EH (cell line): ENCODE measurements at places on chromosomes 1 and 21.

- DNase-seq: no peak
These were observed 533 bp upstream of the RGL1 start for GRCh38 chr1:183804387-183804786.

GRCh38 chr1:159991513-159991912 lies 37.5 kb upstream of the SLAMF9 start:
- DNase-seq: peak; percentile 18

GRCh38 chr1:160801836-160802580 lies 6.0 kb downstream of the LY9 start:
- DNase-seq: no peak

GRCh38 chr21:28910280-28910887 lies 82.3 kb downstream of the LTN1 start:
- no peak for DNase-seq

DNA sequence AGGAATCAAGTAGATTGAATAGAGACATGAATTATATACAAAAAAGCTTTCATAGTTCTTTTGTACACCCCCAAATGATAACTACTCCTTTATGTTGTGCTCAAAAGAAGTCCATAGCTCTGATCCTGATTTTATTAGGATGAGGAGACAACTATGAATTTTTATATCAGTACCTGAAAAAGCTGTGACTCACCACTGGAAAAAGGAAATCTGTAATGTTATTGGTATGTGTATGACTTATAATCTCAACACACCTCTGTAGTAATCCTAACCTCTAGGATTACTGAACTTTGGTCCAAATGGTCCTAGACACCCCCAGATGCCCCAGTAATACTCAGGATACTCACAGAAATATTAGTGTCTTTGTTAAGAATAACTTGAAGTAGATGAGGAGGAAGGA lies 10.2 kb downstream of the PRKAB2 start:
- no peak for DNase-seq

DNA sequence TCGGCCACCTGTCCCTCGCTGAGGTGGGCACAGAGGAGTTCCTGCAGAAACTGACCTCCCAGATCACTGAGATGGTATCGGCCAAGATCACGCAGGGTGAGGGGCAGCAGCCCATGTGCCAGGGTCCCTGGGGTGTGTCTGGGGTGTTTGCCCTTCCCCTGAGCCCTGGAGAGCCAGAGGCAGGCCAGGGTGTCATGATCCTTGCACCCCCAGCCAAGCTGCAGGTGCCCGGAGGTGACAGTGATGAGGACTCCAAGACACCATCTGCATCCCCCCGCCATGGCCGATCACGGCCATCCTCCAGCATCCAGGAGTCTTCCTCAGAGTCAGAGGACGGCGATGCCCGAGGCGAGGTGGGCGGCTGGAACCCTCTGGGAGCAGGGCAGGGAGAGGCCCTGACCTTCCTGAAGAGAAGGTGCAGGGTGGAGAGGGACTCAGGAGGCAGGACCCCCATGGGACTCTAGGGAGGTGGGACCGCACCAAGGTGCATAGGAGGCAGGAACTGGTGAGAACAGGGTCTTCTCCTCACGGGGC lies 69.5 kb downstream of the TRIM11 start:
- no peak for DNase-seq
